ENCODE measurements at places on chromosomes 11 and 22.

- no peak for DNase-seq
Observed at GRCh38 chr22:19943082-19944026, 1.7 kb upstream of the TXNRD2 start.

DNA sequence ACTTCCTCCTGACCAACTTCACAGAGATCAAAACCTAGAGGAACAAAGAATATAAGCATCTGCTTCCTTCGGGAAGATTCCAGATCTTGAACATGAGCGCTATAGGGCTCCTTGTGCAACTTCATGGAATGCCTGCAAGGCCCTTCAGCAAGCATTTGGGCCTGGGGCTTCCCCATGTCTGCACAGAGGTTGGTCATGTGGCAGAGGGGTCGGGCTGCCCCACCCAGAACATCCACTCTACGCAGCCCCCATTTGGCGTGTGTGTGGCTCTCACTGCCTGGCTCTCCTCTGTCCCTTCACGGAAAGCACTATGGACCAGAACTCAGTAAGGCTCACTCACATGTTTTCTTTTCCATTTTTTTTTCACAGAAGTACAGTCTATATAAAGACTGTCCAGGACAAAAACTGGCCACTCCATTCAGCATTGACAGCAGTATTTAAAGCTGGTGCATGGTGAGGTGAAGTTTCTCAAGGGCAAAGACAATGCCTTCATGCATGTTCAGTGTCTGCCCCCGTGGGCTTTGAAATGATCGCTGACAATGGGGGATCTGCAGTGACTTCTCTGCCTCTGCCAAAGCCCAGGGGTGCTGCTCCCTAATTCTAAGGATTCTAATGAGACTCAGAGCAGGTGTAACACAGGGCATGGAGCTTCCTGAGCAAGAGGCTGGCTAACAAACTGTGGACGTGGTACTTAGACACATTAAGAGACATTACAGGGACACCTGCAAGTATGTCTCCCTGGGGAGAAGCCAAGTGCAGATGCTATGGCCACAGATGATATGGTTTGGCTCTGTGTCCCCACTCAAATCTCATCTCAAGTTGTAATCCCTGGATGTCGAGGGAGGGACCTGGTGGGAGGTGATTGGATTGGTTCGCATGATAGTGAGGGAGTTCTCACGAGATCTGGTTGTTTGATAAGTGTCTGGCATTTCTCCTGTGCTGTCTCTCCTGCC is 66.5 kb upstream of the PITPNB start:
- DNase-seq: no peak

- no peak for DNase-seq
Observed at GRCh38 chr11:45649544-45650165, 15.8 kb downstream of the CHST1 start.

DNA sequence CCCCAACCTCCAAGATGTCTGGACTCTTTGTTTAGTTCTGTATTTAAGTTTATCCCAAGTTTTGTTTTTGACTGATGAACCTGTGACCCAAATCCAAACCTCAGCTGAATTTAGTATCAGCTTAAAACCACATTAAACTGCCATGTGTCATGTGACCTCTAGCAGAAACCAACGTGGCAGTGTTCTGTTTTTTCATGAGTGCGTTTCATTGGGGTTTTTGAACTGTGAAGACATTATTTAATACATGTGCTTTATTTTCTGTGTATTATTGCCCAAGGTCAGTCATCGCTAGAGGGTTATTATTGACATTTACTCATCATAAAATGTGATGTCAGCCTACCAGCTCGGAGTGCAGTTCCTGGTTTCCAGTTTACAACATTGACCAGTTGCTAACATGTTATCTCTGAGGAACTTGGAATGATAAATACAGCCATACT is 1.8 kb downstream of the TLCD5 start:
- peak; percentile 23 for DNase-seq

DNA sequence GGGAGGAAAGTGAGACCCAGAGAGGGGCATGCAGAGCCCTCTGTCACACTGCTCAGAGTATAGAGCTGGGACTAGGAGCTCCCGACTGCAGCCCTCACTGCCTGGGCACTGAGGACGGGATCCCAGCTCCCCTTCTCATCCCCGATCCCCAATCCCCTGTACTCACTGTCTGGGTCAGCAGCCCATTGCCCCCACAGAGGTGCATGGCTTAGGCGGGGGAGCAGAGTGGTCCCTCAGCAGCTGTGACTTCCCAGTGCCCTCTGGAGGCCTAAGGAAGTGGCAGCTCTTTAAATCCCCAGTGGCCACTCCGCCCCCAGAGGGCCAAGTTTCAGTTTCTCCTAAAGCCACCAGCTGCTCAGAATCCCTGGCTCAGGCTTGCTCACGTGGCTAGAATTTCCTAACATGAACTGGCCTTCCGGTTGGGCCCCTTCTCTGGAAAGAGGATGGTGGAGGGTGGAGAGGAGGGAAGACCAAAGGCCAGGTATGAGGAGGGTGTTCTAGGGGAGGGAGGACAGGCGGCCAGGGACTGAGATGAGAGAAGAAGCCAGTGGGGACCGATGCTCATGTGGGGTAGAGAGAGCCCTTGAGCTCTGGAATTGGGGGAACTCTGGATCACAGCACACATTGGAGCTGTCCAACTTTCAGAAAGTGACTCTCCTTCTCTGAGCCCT is at the start of gene BATF2:
BATF2 (minus strand) TSS at position 262 of the 671 bp plus-strand sequence; CDS start at position 205, 57 bp downstream.
- no peak for DNase-seq

GRCh38 chr11:96061069-96061468 is 137.2 kb upstream of the MTMR2 start:
- DNase-seq: no peak

GRCh38 chr22:40376149-40376548 is 5.8 kb downstream of the SGSM3 start:
- no peak for DNase-seq

DNA sequence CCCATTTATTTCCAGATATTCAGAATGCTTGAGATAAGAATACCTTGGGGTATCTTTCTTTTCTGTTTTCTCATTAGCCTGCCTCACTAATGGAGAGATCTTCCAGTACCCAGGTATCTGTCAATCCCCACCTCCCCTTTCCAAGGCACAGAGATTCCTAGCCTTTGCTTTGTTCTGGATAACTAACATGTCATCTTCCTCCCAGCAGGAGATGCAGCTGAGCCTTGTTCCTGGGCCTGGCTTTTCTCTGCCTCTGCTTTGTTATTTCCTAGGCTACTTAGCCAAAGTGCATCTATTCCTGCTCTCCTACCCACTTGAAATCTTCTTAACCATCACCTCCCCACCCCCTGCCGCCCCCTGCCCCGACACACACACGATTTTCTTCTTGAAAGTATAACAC is 297.1 kb downstream of the NELL1 start:
- DNase-seq: no peak

- no peak for DNase-seq
Observed at GRCh38 chr11:60868682-60869450, 1.5 kb downstream of the ZP1 start.
